ENCODE measurements at places on chromosomes 7 and 10. TPM values are rescaled to one million over a fixed set of nuclear protein-coding genes. Genes with fewer than 3 reads are reported as not detected.

DNA sequence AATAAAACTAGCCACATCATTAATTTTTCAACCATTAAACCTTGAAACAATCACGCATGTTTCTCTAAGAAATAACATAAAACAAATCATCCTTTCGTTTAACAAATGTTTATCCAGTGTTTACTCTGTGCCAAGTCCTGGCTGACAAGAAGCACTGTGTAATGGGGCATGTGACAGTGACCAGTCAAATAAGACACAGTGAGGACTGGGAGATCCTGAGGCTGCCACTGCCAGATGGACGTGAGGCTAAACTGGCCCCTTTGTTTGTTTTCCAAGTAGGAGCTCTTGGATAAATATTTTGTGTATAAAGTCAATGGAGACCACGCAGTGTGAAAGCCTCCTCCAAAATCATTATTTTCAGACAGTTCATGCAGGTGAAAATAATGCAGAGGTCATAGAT is 626.2 kb downstream of the SUGCT start:
- DNase-seq = no peak

The PTPRN2 gene
- total RNA-seq = 1.4 TPM

The SPAG6 gene
- total RNA-seq = not detected

GRCh38 chr7:73329861-73330581 is 2.1 kb downstream of the FKBP6 start:
- no peak for DNase-seq

DNA sequence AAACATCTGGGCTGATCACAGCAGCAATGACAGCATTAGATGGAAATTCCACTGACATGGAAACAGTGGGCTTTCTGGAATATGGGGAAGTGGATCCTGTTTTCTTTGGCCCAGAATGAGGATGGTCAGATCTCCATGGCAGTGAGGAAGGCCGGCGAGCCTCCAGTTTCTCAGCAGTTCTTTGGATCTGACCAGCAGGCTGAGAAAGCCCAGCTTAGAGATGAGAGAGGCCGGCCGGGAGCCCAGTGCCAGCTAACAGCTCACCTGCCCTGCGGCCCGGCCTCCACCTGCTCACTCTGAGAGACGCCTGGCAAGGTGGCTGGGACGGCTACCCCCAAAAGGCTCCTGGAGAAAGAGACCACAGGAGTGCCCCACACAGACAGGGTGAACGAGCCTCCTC is 24.2 kb downstream of the GPER1 start:
- no peak for DNase-seq

- no peak for DNase-seq
Measured at GRCh38 chr7:45001138-45001694, 1.2 kb downstream of the CCM2 start.

- DNase-seq = no peak
Measured at GRCh38 chr10:11145495-11145855, 127.8 kb downstream of the CELF2 start.

DNA sequence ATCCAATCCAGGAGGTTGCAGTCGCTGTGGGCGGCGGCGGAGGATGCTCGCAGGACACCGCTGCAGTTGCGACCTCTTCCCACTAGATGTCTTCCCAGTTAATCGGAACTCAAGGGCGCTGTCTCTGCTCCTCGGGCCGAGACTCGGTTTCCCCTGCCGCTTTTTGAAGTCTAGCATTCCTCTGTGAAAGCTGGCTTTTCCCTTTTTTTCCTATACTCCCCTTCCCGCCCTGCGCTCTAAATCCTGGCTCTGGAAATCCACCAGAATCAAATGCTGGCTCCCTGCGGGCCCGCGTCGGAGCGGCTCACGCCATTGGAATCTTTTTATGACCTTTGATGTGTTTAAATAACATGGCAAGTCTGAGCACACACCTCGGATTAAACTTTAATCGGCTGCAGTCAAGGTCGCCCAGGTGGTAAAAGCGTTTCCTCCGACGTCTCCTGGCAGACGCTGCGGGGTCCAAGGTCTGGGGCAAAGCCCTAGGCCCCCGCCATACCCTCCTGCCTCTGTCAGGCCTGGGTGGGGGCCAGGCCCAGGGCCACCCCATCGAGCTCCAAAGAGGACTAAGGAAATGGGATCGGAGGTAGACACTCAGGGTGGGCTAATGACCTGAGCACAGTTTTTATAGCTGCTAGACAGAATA is 10.7 kb upstream of the HOXA13 start:
- DNase-seq = peak; percentile 44

The AEBP1 gene
- total RNA-seq = 21.8 TPM

- DNase-seq = no peak
Measured at GRCh38 chr10:133272964-133273420, 3.7 kb downstream of the ADAM8 start.

DNA sequence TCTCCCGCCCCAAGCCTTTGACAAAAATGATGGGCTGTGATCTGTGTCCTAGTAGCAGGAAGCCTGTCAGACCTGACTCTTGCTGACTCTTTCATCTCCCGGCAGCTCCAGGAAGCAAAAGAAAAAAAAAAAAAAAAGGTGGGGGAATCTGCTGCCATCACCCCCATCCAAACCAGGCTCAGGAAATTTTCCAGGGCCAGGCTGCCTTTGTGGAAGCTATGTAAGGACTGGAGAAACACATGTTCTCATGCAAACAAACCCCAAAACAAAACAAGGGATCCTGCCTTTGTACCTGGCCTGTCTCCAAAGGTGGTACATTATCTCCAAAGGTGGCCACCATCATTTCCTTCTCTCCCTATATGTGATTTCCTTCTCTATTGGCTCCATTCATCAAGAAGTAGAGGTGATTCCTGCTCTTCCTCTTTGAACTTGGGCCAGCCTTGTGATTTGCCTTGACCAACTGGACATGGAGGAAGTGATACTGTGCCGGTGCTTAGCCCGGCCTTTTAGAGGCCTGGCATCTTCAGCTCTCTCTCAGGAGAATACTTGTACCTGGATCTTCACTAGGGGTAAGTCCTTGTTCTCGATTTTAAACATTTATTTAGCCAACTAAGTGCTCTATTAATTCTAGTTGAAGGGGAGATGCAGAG is 192.2 kb upstream of the SVIL start:
- DNase-seq = no peak

GRCh38 chr7:1533547-1534329 is 3.2 kb downstream of the MAFK start:
- DNase-seq = peak; percentile 55

DNA sequence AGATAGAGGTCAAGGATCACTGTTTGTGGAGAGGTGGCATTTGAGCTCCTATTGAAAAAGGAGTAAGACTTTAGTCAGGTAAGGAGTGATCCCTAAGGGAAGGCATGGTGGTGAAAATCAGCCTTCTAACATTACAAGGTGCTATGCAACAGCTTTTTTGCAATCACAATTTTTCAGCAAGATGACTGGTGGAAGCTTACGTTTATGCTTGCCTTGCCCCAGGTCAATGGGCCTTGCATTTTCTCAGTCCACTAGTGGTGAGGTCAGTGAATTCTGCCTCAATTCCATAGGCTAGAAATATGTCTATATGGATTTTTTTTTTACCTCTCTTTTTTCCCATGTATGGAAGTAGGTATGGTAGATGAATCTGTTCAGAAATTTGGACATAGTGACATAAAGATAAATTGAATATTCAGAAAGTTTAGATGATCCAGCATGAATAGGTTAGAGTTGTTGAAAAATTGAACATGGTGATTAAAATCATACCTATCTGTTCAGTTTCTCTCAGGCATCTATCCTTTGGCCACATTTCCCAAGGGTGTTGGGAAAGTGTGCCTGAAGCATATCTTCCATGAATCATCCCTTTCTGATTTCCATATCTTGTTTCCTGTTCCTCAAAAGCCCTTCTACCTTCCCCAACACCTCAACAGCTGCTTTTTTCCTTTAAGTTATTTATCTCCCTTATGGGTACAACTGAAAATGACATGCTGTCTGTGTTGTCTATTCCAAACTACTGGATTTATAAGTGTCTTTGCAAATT is 71.9 kb upstream of the PTPRZ1 start:
- DNase-seq = no peak

DNA sequence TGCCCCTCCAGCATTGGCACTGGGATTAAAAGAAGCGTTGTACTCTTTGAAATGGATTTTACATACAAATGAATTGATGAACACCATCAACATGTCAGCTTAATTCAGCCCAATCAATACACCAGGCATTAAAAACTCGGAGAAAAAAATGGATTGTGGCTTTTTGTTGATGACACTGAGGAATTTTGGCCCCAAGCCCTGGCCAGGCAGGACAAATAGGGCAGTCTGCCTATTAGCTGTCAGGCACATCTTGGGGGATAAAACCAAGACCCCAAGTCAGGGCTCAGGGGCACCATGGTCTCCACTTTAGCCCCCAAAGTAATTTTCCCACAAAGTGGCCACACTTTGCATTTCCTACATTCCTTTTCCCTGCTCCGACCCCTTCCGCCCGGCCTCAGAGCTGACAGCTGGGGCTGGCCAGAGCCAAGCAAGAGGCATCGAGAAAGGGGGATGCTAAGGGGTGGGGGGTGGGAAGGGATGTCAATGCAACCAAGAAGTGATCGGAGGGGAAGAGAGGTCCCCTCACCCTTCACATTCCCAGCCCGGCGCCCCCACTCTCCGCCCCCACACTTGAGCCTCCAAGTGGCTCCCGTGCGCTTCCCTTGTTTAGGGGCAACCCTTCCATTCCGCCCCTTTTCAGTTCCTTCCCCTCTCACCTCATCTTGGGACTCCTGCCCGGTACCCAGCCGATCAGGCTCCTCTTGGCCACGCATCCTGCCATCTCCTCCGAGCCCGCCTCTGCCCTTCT is 711 bp downstream of the HIP1 start:
- DNase-seq = no peak

DNA sequence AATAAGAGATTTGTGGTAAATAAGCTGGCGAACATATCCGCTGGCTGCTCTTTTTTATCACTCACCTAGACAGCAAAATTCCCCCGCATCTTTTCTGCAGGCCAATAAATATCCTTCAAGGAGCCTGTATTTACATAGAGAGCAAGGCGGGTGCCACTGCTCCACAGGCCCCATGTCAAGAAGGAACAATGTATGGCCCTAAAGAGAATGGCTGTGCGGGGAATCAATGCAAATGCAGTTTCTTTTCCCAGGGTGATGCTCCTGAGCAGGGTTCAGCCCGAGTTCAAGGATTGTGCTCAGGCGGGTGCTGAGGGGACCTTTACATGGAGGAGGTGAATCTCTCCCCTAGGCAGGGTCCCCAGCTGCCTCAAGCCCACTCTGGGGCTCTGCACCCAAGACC is 494.2 kb upstream of the ZMIZ1 start:
- no peak for DNase-seq

The TRDMT1 gene
- 3.5 TPM for total RNA-seq
